Activated naive CD4-positive, alpha-beta T cell treated with Interleukin-2 at 50 U/mL for 16 hours (primary cell): ENCODE measurements at places on chromosomes 13 and 19.
A peak's percentile ranks its signal among the peaks of the same experiment; 100 is the strongest.

GRCh38 chr13:24784319-24784718 lies 20.4 kb downstream of the RNF17 start:
- no peak for DNase-seq

- peak; percentile 81 for DNase-seq
Measured at GRCh38 chr19:10104665-10105508, 1.3 kb upstream of the PPAN start.

- no peak for DNase-seq
Measured at GRCh38 chr19:38028913-38029510, 122.0 kb downstream of the SIPA1L3 start.

- peak; percentile 9 for DNase-seq
Measured at GRCh38 chr19:3977242-3978143, 6.6 kb upstream of the DAPK3 start.

- DNase-seq, result no peak
Measured at GRCh38 chr13:75907044-75907443, 270.9 kb downstream of the LMO7 start.

DNA sequence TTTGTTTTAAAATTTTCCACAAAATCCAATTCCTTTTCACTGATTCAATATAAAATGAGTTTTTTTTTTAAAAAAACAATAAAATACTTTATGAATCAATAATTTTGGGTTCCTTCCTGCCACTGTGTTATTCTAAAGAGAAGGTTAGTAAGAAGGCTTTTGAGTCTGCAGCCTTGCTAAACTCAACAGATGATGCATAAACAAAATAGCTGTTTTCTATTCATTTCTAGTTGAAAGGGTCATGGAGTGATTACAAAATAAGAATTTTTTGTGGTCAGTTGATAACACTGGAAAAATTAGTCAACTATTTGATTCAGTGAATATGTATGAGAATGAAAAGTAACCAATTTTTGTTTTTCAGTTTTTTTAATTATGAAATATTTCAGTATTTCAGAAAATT lies 169.9 kb downstream of the VWA8 start:
- DNase-seq, result no peak

- DNase-seq, result no peak
Measured at GRCh38 chr19:11483366-11484111, 2.7 kb upstream of the ELAVL3 start.

GRCh38 chr13:52001120-52001731 lies 10.0 kb downstream of the ATP7B start:
- DNase-seq, result no peak

DNA sequence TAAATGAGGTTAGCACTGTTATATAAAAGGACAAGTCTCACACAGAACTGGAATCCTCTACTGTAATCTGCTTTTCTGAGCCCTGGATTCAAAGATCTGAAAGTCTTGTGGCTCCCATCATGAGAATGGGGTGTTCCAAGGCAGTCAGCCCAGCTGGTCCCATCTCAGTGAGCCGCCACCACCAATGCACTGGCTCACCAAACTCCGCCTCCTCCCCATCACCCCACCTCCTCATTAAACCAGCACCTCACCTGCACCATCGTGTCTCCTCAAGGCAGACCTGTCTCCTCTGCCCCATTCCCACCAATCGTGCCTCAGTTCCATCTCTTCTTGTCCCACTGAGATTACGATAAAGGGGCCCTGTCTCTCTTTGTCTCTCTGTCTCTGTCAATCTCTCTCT lies 166.7 kb downstream of the USP12 start:
- no peak for DNase-seq

GRCh38 chr13:114230575-114230974 lies 4.1 kb upstream of the CDC16 start:
- no peak for DNase-seq

- peak; percentile 56 for DNase-seq
Measured at GRCh38 chr19:12052497-12053169, at the start of gene ZNF878. ZNF878 (minus strand) TSS chr19:12052961; CDS start chr19:12052801, 160 bp downstream.

- DNase-seq, result no peak
Measured at GRCh38 chr13:45873491-45874325, 22.2 kb upstream of the SIAH3 start.

GRCh38 chr13:110113284-110113764 lies 193.6 kb downstream of the COL4A1 start:
- no peak for DNase-seq

GRCh38 chr13:74571811-74572210 lies 437.6 kb upstream of the KLF12 start:
- DNase-seq, result no peak

DNA sequence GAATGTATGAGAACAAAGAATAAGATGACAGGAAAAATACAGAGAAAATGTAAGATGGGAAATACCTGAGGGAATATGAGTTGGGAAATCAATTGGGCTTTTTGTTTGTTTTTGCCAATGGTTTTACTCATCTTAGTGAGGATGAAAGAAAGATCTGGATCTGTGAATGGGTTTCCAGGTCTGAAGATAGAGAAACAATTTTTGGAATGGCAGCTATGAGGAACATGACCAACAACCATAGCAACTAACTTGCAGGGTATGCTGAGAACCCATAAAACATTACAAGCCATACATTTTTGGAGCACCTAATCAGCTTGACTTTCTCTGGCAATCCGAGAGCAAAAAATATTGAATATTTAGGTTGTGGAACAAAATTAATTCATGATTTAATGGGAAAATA lies 290.0 kb downstream of the KCTD12 start:
- no peak for DNase-seq

- DNase-seq, result no peak
Measured at GRCh38 chr13:40498461-40498860, 168.0 kb downstream of the FOXO1 start.

- DNase-seq, result no peak
Measured at GRCh38 chr13:90954605-90955195, 392.8 kb upstream of the MIR17HG start.

DNA sequence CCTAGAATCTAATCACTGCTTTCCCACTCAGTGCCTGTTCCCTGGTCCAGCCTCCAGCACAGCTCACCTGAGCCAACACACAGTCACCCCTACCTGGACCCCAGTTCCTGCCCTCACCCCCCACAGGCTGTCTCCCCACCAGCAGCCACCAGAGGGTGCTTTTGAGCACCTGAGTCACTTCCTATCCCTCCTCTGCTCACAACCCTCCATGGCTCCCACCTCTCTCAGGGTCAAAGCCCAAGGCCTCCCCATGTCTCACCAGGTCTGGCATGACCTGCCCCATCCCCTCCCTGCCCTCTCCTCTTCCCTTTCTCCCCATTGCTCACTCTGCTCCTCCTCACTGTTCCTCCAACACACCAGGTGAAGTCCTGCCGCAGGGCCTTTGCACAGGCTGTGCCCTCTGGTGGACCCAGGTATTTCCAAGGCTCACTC lies 7.1 kb upstream of the DPP9 start:
- peak; percentile 74 for DNase-seq

DNA sequence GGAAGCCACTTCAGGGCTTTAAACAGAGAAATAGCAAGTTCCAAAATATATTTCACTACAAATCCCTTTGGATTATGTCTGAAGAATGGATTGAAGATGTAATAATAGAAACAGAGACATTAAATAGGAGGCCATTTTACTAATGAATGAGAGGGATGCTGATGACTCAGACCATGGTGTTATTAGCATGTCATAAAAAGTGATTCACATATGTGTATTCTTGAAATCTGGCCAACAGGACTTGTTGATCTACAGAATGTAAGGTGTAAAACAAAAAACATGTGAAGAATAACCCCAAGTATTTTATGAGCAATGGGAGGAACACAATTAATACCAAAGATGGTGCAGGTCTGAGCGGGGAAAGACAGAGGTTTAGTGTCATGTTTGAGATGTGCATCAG lies 873.7 kb downstream of the SLITRK5 start:
- DNase-seq, result no peak

DNA sequence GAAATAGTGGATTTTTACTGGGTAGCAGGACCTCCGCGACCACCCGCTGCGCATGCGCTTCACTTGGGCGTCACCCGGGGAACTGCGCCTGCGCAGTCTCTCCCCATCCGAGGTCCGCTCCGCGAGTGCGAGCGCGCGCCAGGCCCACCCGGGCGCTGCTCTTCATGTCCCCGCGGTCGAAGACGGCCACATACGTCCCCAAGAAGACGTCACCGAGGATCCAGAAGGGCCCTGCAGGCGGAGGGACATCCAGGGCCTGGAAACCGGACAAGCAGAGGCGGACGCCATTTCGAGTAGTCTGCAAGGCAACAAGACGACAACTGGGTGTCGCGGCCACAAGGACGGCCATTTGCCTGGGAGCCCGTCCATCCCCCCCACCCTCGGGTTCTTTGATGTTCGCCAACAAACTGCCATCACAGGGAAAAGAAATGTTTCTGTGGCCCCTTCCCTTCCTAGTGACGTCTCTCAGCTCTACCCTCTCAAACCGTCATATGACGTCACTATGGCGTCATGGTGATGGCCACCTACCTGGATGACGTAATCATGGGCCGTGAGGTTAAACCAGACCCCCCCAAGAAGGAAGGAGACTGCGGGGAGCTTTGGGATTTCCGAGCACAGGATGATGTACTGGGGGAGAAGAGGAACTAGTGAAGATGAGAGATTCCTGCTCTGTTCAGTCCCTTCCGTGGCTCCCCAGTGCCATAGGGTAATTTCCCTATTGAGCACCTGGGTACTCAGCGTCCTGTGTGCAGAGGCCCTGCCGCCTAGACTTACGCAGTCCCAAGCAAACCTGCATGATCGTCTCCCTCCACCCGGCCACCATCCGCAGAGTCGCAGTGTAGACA lies 6.7 kb downstream of the NAPSA start:
- DNase-seq, result peak; percentile 76

- DNase-seq, result no peak
Measured at GRCh38 chr19:45146741-45147205, 14.0 kb downstream of the NKPD1 start.

DNA sequence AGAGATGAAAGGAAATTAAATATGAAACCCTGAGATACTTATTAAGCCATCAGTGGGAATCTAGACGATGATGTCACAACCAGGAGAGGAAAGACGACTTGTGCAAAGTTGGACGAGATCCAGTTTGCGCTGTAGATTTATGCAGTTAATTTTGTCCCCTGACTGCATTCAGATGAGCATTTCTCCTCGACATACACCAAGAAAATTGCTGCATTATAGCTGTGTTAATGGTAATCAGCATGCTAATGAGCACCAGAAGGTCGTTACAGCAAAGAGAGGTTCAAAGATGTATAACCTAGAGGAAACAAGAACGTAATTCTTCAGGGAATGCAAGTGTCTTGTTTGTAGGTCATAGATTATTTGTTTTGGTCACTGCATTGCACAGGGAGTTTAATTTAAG lies 371.7 kb downstream of the RBM26 start:
- DNase-seq, result no peak

- DNase-seq, result no peak
Measured at GRCh38 chr13:49082653-49083536, 107.2 kb downstream of the FNDC3A start.

DNA sequence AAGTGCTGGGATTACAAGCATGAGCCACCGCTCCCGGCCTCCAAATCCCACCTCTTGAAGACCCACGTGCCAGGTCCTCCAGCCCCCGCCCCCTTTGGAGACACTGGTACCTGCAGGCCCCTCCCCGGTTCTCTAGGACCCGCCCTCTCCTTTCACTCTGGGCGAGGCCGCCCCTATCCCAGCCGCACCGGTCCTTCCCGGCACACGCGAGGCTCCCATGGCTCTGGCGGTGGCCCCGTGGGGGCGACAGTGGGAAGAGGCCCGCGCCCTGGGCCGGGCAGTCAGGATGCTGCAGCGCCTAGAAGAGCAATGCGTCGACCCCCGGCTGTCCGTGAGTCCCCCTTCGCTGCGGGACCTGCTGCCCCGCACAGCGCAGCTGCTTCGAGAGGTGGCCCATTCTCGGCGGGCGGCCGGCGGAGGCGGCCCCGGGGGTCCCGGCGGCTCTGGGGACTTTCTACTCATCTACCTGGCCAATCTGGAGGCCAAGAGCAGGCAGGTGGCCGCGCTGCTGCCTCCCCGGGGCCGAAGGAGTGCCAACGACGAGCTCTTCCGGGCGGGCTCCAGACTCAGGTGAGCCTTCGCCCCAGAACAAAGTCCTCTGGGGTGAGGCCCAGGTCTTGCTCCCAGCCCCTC lies at the start of gene CBLC:
TSS of gene CBLC (plus strand) at position 176 of the 633 bp plus-strand sequence. CDS start at position 218, 42 bp downstream.
- DNase-seq, result no peak

DNA sequence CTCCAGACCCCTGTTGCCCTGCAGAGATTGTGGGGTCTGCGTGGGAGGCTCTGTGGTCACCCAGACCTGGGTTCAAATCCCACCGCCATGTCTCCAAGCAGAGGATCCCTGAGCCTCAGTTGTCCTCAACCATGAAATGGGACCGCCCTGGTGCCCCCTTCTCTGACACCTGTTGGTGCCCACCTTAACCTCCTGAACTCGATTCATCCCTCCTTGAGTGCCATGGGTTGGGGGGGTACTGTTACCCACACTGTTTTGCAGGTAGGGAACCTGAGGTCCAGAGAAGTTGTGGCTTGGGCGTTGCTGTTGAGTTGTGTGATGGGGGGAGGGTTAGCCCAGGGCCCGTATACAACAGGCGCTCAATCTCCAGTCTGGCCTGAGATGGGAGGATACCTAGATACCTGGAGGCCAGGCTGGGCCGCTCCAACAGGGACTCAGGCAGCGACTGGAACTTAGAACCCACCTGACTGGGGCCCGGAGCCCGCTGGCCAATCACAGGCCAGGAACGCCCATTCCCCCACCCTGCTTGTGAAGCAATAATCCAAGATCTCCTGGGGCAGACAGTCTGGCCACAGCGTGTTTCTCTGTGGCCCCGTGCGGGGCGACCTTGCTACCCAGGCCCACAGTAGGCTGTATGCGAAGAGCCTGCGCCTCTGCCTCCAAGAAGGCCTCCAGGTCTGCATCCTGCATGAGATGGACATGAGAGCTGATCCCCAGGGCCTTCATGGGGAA lies 2.8 kb downstream of the ARID3A start:
- DNase-seq, result no peak

DNA sequence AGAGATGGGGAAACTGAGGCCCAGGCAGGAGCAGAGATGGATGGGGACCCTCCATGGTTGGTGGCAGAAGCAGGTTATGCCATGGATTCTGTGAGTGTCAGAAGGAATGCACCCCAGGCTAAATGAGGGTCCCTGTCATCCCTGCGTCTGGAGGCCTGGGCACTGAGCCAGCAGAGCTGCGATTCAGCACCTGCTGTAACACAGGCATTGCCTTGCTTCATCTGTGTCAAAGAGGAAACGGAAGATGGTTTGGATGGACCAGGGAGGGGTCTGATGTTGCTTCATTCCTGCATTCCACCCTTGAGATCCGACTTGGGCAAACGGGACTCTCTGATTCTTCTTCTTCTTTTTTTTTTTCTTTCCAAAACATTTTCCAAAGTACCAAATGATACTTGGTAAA lies 1.2 kb downstream of the C5AR1 start:
- no peak for DNase-seq

GRCh38 chr13:42113478-42113877 lies 65.0 kb downstream of the DGKH start:
- DNase-seq, result no peak
